Stimulated activated CD4-positive, alpha-beta T cell treated with anti-CD3 and anti-CD28 coated beads, TNF-alpha, amount 100 ng/mL, for 4 hours (primary cell): ENCODE measurements at places on chromosomes 12 and 14.

DNA sequence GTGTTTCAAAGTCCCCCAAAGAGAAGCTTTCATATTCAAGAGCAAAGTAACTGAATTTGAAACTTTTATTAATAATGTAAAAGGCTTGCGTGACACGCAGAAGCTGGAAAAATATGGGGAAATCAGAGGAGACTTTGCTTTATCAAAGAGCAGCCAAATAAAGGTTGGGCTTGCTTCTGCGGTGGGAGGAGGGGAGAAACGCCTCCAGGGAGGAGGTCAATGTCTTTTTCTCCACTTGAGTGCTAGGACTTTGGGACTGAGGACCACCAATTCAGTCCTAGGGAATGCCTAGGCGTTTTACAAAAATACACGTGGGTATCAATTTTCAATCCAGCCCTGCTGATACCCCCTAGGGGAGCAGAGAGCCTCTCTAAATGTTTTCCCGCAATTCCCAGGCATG lies 60.9 kb upstream of the FZD10 start:
- no peak for DNase-seq

- no peak for DNase-seq
Observed at GRCh38 chr14:97524589-97525319, 727.6 kb downstream of the VRK1 start.

DNA sequence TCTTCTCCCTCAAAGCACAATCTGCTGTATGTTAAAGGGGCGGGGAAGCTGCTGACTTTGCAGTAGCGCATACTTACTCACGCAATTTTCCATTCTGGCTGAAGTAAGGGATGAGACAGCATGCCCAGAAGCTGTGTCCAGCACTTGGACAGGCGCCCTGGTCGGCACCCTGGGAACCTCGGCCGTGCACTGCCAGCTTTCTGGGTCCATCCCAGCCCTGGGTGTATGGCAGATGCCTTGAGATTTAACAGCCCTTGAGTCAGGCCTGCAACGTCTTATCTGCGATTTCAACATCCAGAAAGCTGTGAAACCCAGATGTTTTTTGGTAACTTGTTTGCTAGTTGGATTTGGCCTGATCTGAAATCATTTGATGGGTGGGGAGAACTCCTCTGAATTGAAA lies 16.1 kb downstream of the EML1 start:
- no peak for DNase-seq

GRCh38 chr14:69473260-69473659 lies 11.3 kb upstream of the PLEKHD1 start:
- no peak for DNase-seq

- no peak for DNase-seq
Observed at GRCh38 chr14:56899829-56900228, 89.5 kb upstream of the OTX2 start.

DNA sequence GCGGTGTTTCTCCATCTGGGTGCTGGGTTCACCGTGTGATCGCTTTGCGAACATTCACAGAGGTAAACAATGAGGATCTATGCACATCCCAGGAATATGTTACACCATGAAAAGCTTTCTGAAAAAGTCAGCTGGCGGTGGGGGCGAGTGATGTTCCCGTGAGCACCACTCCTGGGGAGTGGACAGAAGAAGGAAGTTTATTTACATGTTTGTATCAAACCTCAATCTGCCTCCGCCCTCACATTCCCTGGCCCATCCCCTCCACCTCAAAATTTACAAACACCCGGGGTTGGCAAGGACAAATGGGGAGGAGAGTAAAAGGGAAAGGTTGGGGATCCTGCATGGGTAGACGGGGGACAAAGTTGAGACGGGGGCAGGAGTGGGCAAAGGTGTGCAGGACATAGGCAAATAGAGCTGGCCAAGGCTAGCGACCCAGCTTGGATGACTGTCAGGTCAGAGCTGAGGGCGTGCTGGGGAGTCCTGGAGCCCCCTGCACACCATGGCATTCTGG lies 6.9 kb downstream of the TNFRSF1A start:
- DNase-seq = no peak

DNA sequence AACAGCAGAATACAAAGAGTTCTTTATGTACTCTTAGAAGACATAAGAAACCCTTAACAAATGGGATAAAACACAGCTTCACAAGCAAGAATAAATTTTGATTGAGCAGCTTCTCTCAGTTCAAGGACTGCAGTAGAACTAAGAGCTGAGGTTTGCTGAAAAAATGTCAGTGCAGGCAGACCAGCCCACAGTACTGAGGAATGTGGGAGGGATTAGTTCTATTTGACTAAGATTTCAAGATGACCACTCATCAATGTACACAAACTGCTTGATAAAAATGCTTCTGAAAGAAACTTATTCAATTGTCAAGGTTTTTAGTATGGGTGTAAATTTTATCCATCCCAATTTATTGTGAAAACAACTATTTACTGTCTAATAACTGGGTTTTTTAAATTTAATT lies 138.4 kb downstream of the SEC23A start:
- DNase-seq = no peak

DNA sequence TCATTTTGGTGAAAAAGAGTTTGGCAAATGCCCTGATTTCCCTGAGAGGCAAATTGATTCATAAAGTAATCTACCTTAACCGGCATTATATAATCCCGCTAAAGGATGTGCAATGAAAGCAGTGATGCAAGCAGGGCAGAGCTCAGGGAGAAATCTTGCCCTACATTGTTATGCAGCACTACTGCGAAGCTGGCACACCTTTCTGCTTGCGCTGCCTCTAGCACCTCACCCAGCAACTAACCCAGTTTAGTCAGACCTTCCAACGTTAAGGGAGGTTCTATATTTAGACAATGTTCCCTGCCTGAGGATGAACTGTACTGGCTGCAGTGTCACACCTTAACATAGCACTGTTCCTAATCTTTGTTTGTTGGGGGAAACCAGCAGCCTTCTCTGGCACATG lies 60.8 kb upstream of the CCDC196 start:
- DNase-seq = no peak

- DNase-seq = peak; percentile 0
Observed at GRCh38 chr12:103441437-103442181, 54.2 kb downstream of the C12orf42 start.

GRCh38 chr12:89353188-89353822 lies 1.0 kb upstream of the DUSP6 start:
- DNase-seq = no peak

DNA sequence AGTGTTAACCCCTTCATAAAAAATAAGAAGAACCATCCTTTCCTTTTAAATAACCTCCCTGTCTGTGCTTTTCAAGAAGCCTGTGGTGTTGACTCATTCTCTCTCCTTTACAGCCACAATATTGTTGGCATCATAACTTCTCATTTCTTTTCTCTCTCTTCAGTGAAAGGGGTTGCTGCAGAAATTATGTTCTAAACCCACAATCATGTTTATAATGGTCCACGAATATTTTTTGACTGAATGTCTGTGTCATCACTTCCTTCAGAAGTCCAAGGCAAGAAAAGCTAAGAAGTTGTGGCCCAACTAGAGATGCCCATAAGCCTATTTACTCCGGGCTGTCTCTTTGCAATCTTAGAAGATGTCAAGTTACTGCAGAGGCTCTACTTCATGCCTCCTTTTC lies 488.3 kb downstream of the APAF1 start:
- DNase-seq = no peak

- DNase-seq = no peak
Observed at GRCh38 chr14:82779301-82779700, 1245.6 kb upstream of the SEL1L start.

- no peak for DNase-seq
Observed at GRCh38 chr12:62003701-62004100, 256.5 kb upstream of the USP15 start.

DNA sequence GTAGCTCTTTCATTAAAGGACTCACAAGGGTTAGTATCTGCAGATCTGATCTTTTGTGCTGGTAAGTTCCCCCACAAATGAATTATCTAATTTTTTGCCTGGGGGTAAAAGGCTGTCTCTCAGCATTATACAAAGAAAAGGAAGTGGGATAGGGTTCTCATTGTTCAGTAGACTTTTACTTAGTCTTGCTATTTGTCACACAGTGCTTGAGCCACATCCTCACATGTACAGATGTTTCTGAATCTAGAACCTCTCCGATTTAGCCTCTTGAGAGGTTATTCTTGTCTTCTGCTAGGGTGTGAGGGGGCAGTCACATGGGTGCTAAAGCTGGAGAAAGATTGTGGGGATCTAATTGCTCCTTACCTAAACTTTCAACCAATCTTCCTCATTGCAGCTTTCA lies 93.0 kb downstream of the SLC41A2 start:
- DNase-seq = no peak

DNA sequence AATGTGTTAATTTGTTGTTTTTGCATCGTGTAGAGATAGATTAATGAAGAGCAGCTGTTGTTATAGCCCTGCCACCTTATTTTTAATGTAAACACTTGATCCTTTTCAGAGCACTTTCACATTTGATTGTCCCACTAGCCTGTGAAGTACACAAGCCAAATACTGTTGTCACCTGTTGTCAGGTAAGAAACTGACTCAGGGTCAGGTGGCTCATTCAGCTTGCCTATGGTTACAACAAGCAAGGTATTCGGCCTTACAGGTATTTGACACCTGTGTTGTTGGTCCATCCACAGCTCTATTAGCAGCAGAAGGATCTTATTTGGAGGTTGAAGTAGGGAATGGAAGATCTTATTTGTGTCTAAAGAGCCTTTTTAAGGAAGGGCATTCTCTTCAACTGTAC lies 108.9 kb downstream of the GPR135 start:
- DNase-seq = no peak

DNA sequence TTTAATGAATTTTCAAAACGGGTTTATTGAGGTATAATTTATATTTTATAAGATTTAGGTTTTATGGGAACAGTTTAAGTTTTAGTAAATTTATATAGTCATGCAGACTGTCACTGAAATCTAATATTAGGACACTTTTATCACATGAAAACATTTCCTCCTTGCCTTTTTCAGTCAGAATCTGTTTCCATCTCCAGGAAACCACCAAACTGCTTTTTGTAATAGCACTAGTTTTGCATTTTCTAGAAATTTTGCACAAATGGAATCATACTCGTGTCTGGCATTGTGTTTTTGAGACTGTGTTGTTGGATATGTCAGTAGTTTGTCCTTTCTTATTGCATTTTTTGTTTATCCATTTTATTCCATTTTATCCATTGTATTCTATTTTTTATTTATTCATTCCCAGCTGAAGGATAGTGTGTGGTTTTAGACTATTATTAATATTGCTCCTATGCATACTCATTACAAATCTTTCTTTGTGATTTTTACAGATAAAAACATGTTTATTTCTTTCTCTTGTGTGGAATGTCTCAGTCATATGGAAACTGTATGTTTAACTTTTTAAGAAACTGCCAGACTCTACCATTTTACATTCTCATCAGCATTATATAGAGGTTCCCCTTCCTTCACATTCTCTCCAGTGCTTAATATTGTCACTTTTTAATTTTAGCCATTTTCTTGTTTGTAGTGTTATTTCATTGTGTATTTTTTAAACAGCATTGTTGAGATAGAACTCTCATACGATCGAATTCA lies 26.5 kb downstream of the PALS1 start:
- DNase-seq = no peak

- no peak for DNase-seq
Observed at GRCh38 chr14:39426605-39427004, 5.6 kb downstream of the FBXO33 start.

DNA sequence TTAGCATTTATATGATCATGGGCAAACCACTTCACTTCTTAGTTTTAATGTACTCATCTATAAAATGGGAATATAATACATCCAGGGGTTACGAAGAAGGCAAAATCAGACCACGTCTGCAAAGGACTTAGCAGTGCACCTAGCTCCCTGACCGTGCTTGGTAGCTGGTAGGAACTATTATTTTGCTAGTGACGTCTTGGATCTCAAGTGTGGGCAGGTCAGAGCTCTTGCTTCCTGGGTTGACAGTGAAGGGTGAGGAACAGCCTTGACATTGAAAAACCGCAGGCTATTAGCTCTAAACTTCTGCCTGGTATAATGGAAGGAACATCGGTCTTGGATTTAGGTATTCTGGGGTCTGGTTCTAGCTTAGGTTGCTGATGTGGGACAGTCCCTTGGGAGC lies 89.3 kb upstream of the MED13L start:
- no peak for DNase-seq

GRCh38 chr12:49273726-49274395 lies 9.0 kb downstream of the TUBA1C start:
- no peak for DNase-seq

DNA sequence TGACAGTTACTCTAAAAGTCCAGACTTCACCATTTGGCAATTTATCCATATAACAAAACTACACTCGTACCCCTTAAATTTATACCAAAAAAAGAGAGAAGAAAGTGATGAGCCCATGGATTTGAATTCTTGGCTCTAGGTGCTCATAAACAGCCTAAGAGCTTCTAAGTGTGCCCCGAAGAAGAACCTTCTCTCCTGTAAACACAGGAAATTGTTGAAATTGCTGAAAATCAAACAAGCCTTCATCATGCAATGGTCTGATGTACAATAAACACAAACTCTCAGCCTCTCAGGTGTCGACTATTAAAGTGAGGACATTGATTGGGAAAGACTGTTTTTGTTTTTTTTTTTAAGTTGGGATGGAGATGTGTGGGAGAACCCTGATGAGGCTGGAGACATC lies 21.8 kb downstream of the PDE6H start:
- no peak for DNase-seq

DNA sequence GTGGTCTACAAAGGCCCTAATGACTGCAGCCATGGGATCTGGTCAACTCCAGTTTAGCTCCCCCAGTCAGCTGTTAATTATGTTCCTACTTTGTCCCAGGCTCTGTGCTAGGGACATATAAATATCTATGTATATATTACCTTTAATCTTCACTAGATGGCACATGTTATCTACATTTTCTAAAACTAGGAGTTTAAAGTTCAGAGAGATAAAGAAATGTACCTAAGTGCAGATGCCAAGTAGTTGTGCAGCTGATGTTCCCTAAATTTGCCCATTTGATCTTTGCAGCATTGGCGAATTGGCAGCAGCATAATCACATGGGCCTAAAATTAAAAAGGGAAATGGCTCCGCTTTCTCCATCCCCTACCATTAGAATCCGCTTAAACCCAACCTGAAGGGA lies 541.1 kb downstream of the MED13L start:
- DNase-seq = no peak

DNA sequence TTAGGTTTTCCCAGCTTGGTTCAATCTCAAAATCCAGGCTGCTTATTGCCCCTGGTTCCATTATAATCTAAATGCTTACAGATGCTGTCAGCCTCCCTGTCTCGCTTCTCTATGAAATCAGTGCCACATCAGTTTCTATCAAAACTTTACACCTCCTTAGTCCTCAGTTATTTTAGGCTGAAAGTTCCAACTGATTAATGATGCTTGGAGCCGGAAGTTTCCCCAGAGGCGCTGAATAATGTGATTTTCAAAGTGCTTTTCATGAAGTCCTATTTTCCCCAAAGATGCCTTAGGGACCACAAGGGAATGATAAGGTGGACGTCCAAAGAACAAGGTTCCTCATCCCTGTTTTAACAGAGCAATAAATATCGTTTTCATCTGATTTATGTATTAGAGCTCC lies 262.4 kb upstream of the RMST start:
- no peak for DNase-seq

DNA sequence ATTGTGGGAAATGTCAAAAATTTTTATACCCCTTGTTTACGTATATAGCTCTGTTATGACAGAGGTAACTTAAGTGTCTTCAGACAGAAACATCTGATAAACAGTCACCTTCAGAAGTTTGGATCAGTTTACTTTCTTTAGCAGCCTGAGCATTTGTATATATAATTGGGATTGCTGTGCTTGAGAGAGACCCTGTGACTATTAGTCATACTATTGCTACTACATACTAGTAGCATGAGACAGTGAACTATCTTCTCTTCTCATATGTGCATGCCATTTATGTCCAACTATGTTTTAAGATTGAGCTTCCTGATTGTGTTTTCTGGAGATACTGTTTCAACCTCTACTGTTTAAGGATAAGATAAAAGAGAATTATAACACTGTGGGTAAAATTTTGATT lies 101.5 kb downstream of the PDE6H start:
- no peak for DNase-seq

- DNase-seq = no peak
Observed at GRCh38 chr14:105059925-105060565, 5.2 kb downstream of the GPR132 start.
